ENCODE measurements at places on chromosomes 7 and 10. TPM values are rescaled to one million over a fixed set of nuclear protein-coding genes. Genes with fewer than 3 reads are reported as not detected.
A peak's percentile ranks its signal among the peaks of the same experiment; 100 is the strongest.

The HPS1 gene
- total RNA-seq, result 56.2 TPM

The IFIT1B gene
- total RNA-seq, result not detected

The AGK gene
- 23.2 TPM for total RNA-seq

The ZNF488 gene
- total RNA-seq, result 0.10 TPM

The ASB4 gene
- 0.29 TPM for total RNA-seq

The SLC26A3 gene
- total RNA-seq, result 0.45 TPM

The P4HA1 gene
- 28.3 TPM for total RNA-seq

DNA sequence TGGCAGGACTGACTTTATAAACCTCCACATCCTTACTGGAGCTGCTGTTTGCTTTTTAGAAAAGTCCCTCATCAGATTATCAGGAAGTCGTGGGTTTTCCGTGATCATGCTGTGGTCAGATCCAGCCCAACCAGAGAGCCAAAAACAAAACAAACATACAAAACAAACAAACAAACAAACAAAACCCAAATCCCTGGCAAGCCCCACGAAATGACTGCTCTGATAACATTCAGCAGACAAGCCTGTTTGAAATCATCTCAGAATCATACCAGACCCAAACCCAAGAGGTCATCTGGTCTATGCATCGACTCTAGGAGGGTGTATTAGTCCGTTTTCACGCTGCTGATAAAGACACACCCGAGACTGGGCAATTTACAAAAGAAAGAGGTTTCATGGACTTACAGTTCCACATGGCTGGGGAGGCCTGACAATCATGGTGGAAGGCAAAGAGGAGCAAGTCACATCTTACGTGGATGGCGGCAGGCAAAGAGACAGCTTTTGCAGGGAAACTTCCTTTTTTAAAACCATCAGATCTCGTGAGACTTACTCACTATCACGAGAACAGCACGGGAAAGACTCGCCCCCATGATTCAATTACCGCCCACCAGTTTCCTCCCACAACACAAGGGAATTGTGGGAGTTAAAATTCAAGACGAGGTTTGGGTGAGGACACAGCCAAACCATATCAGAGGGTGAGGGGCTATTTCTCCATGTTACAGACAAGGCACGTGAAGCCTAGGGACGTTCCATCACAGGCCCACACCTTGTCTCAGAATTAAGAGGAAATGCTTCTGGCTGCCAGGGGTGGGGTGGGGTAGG, 85.7 kb downstream of the PARP12 start:
- peak; percentile 43 for DNase-seq

- peak; percentile 92 for DNase-seq
These were observed 2.3 kb upstream of the NRP1 start for GRCh38 chr10:33336582-33337325.

- no peak for DNase-seq
These were observed 169.1 kb upstream of the TNS3 start for GRCh38 chr7:47751043-47751442.

- no peak for DNase-seq
These were observed 119.7 kb upstream of the SLC25A13 start for GRCh38 chr7:96441436-96442084.

GRCh38 chr7:130216025-130216424, 8.4 kb downstream of the SSMEM1 start:
- DNase-seq, result no peak

DNA sequence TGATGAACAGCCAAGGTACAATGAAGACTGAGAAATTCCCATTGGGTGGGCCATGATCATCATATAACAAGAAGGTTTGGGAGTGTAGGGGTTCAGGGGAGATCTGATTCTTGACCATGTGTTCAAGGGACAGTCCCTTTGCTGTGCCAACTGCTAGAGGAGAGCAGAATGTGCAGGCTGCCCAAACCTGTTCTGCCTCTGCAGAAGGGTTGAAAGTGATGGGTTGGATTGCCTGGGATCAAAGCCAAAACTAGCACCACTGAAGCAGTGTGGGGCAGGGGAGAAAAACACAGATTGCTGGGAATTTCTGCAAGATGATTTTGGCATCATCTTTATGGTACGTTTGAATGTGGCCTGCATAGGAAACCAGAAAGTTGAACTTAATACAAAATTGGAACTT, 303.9 kb downstream of the OTUD1 start:
- DNase-seq, result no peak

GRCh38 chr10:86956848-86957448, 467 bp downstream of the MMRN2 start:
- no peak for DNase-seq

DNA sequence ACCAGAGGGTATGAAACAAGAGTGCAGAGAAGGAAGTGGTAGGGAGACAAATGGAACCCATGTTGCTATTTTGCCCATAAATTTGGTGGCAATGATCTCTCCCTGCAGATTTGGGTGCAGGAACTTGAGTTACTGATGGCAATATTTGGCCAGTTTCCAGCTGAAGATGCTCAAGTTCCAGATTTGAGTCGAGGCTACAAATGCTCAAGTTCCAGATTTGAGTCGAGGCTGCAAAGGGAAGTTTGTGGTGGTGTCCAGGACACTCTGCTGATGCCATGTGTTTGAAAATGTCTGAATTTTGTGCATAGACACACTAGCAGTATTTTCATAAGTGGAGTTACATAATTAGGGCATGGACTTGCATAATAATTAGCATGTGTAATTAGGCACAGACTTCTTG, 40.8 kb downstream of the TBXAS1 start:
- DNase-seq, result no peak

- DNase-seq, result no peak
These were observed 62.0 kb downstream of the CFAP58 start for GRCh38 chr10:104415526-104416165.

- DNase-seq, result no peak
These were observed 258.2 kb downstream of the SDK1 start for GRCh38 chr7:3559278-3559677.

DNA sequence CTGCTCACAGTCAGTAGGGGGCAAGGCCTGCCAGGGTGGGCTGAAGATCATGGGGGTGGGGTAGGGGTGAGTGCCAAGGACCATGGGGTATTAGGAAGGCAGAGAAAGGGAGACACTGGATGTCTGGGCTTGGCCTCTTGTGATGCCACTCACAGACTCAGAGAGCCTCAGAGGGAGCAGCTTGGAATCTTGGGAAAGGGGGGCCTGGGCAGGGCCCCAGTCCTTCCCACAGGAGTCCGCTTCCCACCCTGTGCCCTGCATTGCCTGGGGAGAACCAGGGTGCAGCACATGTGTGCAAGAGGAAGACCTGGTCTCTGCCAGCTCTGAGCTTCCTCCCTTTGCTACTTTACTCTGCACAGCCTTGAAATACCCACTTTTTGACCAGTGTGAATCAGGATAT, 4.3 kb downstream of the ADCY1 start:
- peak; percentile 57 for DNase-seq

DNA sequence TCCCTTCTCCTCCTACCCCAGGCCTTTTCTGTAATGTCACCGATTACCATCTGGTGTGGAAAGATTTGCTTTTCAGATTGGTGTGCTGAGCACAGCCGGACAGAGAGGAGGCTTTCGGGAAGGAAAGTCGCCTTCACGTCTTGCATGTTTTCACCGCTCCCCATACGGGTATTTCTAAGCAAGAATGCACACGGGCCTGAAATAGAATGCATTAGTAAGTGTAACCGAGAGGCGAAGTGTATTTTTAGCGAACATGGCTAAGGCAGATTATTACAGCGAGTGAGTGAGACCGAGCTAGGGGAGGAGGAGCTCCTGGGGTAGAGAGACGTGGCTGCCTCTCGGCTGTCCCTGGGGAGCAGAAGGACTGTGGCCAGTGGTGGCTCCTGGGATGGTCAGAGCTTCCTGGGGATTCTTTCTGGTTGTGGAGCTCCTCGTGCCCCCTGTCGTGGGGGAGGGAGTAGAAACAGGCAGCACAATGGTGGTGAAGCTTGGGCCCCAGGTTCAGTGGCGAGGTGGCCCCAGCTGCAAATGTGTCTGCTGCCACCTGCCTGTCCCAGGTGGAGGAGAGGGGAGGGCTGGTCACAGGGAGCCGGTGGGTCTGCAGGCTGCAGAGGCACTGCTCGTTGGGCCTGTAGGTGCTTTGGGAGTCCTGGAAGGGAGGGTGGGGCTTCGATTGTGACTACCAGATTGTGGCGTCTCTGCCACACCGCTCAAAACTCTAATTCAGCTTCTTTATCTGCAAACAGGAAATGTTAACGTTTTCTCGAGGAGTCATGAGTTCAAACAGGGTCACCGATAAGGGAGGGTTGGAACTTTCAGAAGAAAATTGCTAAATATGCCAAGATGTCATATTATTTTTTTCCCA, 135.8 kb downstream of the CAMK1D start:
- DNase-seq, result no peak

DNA sequence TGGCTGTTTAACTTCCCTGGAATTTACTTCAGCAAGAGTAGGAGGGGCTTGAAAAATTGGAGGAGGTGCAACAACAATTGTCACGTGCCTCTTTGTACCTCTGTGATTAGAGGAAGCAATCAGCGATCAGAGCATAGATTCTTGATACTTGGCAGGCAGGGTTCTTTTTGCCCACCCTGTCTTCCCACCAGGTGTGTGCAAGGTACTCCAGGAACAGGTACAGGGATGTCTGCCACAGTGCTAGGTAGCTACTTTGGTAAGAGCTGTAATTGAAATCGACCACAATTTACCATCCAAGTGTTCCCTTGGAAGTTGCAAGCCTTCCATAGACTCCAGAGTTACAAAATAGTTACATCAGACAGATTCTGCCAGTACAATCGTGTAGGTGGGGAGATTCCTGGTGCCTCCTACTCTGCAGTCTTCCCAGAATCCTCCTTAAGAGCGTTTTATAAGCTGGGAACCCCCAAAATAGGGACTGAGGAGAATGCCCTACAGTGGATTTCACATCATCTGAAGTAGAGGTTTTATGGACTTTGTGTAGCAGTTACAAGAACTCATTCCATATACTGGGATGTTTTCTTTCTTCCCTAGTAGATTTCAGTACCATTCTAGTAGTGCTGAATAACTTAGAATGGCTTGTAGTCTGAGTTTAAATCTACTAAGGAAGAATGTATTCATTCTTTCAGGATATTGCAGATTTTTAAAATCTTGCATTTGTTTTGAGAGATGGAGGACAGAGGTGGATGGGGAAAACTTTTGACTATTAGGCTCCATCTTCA, 101.9 kb downstream of the EXOC4 start:
- DNase-seq, result no peak

DNA sequence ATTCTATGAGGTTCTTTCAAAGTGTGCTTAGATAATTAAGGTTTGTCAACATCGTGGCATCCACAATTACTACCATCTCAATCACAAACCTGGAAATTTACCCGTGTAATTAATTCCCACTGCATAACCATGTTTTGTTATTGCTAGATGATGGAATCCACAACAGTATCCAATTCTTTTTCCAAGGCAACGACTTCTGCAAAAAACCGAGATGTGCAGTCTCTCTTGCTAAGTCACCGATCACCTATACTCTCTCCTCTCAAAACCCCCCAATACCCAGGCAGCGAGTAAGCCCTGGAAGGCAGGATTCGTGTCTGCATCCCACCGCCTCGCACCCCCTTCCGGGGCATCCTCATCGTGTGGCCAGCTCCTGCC, 678 bp upstream of the EIF4H start:
- DNase-seq, result no peak

- DNase-seq, result no peak
These were observed 455.7 kb downstream of the DNAJB6 start for GRCh38 chr7:157792241-157793086.

- DNase-seq, result no peak
These were observed 17.8 kb downstream of the CRTAC1 start for GRCh38 chr10:98012644-98013043.

DNA sequence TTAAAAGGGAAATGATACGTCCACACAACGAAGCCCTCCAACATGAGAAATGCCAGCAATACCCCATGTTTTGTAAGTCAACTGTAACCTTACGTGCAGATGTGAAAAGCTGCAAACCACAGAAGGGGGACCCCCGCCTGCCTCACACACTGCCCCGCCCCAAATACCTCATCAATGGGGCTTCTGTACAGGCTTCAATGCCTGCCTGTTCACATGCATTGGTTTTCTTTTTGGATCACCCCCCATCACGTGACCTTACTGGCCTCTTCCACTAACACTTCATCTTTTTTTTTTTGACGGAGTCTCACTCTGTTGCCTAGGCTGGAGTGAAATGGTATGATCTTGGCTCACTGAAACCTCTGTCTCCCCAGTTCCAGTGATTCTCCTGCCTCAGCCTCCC, 224.0 kb downstream of the TNS3 start:
- peak; percentile 14 for DNase-seq

DNA sequence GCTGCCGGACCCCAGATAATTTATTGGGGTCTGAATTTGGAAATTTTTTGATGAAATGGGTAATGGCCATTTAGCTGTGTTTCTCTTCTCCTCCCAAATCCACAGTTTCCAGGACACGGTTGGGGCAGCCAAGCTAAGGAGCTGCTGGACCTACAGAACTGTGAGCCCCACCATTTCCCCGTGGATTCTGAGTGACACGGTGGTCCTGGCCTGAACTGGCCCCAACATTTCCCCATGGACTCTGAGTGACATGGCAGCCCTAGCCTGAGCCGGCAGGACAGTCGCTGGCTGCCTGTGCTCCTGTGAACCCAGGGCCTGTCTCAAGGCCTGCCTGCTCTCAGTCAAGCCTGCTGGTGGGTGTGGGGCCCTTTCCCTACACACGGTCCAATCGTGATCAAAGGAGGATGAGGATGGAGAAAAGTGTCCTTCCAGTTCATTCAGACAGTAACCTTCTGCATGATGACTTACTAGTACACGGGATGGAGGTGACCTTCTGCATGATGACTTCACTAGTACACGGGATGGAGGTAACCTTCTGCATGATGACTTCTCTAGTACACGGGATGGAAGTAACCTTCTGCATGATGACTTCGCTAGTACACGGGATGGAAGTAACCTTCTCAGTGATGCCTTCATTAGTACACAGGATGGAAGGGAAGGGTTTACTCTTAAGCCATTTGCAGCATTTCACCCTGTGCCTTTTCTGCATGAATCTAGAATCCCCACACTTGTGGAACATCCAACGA, 359.9 kb downstream of the GLRX3 start:
- DNase-seq, result peak; percentile 64

GRCh38 chr10:133088956-133089800, 1.5 kb downstream of the ADGRA1 start:
- no peak for DNase-seq

Data from mesenteric fat pad (tissue), 1 donor.